GM03348 (cell line): ENCODE measurements at places on chromosomes 12 and 14.
A peak's percentile ranks its signal among the peaks of the same experiment; 100 is the strongest.

DNA sequence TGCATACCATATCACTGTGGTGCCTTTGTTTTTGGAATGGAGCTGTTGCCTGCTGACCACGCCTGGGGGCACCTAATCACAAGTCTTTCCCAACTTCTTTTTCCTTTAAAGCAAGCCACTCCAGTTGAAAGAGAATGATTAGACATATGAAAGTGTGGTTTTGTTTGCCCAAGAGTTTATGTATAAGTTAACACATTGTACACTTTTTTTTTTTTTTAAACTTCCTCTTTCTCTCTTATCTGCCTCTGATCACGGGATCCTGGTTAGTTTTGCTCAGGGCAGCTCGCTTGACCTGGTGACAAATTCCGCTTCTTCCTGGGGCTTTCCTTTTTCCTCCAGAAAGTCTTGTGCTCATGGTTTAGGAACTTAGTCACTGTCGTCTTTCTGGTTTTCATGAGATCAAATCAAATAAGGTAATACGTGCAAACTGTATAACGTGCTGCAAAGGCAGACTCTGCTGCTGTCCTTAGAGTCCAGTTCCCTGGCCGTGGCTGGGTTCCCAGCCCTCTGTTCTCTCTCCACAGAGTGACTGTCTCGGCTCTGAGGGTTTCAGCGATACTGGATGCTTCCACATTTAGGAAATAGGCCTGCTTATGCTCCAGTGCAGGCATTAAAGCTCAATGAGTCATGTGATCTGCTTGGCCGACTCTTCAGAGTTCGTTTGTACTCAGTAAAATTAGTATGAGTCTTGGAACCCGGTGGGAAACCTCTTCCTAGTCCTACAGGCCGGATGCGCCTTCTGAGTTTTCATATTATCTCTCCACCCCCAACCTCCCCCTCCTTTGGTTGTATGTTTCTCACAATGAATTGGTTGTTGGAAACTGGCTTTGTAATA, 15.2 kb downstream of the RASSF3 start:
- peak; percentile 68 for DNase-seq

DNA sequence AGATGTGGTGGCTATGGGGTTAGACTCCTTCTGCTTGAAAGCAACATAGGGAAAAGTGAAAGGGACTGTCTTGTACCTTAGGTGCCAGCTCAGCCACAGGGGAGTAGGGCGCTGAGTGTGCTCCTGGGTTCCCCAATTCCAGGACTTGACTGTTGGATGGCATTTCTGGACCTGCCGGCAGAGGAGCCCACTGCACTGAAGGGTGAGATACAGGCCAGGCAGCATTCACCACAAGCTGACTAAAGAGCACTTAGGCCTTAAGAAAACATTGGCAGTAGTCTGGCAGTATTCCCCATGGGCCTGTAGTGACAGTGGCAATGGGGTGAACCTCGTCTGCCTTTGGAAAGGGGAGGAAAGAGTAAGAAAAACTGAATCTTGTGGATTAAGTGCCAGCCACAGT, 67.1 kb upstream of the TMTC2 start:
- DNase-seq, result no peak

- DNase-seq, result no peak
Measured at GRCh38 chr12:80622271-80622670, 85.2 kb upstream of the MYF6 start.

- peak; percentile 63 for DNase-seq
Measured at GRCh38 chr14:70882776-70883492, 24.3 kb upstream of the PCNX1 start.

DNA sequence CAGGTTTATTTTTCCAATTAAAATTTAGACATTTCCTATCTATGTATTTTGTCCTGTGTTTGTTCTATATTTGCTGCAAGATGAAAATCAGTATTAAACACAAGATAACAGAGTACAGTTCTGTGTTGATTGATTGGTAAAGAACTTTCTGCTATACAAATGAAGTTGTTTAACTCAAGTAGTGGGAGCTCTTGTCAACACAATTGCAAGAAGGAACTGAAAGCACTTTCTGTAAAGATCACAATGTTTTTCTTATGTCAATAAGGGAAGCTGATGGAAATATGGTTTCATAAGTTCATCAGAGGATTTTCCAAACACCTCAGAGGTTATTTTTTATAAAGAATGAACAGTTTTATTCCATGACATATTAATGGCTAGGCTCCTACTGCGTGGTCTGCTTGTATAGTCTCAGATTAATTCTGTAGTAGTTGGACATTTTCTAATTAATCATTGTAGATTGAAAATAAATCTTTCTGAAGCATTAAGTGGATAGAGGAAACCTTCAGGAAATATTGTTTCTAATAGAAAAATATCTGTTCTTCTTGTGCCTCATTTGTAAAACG, 379.5 kb downstream of the LRFN5 start:
- no peak for DNase-seq

DNA sequence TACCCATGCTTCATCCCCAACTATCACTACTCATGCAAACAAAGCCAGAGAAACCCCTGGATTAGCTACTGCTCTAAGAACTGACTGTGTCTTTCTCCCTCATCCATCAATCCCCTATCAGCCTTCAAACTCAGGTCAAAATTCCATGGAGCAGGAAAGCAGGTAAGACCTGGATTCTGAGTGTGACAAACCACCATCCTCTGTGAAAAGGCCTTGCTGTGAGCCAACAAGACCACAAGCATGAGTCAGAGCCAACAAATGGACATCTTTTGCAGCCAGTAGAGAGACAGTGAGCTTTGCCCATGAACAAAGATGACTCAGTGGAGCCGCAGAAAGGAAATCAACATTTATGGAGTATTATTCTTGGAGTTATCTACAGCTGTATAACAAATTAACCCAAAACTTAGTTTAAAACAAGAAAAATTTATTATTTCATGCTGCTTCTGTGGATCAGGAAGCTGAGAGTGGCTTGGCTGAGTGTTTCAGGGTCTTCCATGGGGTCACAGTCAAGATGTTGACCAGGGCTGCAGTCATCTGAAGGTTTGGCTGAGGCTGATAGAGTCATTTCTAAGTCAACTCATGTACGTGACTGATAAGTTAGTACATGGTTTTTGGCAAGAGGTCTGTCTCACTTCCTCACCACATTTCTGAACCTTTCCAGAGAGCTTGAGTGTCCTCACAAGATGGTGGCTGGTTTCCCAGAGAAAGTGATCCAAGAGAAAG, 61.1 kb downstream of the PITPNM2 start:
- DNase-seq, result peak; percentile 92

DNA sequence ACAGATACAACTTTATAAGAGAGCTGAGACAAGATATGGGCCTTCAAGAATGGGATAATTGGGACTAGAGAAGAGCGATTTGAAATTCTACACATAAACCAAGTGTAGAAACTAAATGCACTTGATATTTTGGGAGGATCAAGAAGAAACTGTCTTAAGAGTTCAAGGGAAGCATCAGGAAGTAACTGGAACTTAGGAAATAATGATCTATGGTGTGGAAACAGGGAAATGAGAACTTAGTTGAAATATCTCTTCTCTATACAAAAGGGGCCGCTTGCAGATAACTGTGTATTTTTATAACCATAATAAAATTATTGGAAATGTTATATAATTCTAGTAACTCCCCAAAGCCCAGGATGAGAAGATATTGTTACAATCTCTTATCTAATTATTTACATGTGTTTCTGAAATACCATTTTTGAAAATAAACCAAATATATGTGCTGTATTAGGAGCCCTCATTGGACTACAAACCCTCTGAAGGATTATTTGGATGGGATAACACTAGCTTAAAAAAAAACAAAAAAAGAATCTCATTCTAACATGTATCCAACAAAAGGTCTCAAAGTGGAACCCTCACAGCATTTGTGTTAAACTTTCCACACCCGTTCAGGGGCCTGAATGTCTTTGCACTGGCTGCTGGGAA, 84.7 kb upstream of the FLRT2 start:
- DNase-seq, result no peak

DNA sequence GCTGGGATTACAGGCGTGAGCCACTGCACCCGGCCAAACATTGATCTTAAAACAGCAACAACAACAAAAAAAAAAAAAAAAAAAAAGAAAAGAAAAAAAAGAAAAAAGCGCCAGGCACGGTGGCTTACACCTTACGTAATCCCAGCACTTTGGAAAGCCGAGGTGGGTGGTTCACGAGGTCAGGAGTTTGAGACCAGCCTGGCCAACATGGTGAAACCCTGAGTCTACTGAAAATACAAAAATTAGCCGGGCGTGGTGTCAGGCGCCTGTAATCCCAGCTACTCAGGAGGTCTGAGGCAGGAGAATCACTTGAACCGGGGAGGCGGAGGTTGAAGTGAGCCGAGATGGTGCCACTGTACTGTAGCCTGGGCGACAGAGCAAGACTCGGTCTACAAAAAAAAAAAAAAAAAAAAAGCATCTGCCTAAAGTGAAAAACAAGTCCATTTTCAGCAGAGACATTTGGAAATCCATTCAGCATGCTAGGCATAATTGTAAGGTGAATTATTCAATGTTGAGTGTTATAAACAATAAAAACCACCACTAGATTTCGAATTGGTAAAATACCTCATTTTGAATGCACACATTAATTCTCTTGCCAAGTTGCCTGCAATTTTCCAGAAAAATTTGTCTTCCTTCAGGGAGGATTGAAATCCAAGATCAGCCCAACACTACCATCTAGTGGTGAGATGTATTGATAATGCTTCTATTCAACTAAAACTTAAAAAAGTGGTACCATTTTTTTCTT, 8.0 kb upstream of the CERS5 start:
- DNase-seq, result peak; percentile 52

DNA sequence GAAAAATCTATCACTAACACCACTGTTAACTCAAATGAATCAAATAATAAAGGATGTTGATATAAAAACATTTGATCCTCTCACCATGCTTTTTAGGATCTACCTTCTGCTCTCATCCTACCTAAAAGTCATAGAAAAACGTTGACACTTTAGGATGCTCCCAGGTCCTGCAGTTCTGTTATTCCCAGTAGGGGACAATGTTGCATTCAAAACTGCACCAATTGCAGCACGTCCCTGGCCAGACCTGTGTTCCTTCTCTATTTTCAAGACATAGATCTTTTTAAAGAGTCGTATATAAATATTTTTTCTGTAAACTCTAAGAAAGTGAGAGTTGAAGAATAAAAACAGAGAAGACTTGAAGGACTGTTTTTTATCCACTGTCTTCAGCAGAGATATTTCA, 8.8 kb downstream of the AICDA start:
- no peak for DNase-seq

DNA sequence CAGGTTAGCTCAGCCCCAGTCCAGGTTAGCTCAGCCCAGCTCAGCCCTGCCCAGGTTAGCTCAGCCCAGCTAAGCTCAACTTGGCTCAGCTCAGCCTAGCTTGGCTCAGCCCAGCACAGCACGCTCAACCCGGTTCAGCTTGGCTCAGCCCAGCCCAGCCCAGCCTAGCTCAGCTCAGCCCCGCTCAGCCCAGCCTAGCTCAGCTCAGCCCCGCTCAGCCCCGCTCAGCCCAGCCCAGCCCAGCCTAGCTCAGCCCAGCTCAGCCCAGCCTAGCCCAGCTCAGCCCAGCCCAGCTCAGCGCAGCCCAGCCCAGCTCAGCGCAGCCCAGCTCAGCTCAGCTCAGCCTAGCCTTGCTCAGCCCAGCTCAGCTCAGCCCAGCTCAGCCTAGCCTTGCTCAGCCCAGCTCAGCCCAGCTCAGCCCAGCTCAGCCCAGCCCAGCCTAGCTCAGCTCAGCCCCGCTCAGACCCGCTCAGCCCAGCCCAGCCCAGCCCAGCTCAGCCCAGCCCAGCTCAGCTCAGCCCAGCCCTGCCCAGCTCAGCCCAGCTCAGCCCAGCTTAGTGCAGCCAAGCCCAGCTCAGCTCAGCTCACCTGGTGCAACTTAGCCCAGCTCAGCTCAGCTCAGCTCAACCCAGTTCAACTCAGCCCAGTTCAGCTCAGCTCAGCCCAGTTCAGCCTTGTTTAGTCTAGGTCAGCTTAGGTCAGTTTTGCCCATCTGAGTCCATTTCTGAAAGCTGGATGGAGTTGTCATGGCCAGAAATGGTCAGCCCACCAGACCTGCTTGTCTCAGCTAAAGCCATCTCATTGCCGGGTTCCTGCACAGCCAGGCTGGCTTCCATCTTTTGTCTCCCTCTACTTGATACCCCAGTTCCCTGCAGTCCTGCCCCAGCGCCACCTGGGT, 333.6 kb downstream of the TMEM121 start:
- no peak for DNase-seq

DNA sequence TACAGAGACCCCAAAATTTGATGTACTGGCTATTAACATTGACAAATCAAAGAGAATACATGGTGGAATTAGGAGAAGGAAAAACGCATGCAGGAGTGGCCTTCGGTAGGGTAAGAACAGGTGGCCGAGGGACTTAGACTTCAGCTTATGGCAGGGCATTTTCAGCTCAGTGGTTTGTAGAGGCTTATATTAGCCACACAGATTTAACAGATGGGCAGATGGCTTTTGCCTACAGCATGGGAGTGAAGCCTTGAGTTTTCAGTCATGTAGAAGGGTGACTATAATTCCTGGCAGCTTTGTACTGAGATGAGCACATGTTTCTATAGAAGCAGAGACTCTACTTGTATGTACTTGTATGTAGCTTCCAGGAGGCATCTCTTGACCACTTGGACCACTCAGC, 40.9 kb upstream of the PLEKHA5 start:
- DNase-seq, result no peak

GRCh38 chr12:100437038-100437841, 36.4 kb upstream of the NR1H4 start:
- no peak for DNase-seq

GRCh38 chr12:13454991-13455777, 258.7 kb downstream of the EMP1 start:
- DNase-seq, result no peak

DNA sequence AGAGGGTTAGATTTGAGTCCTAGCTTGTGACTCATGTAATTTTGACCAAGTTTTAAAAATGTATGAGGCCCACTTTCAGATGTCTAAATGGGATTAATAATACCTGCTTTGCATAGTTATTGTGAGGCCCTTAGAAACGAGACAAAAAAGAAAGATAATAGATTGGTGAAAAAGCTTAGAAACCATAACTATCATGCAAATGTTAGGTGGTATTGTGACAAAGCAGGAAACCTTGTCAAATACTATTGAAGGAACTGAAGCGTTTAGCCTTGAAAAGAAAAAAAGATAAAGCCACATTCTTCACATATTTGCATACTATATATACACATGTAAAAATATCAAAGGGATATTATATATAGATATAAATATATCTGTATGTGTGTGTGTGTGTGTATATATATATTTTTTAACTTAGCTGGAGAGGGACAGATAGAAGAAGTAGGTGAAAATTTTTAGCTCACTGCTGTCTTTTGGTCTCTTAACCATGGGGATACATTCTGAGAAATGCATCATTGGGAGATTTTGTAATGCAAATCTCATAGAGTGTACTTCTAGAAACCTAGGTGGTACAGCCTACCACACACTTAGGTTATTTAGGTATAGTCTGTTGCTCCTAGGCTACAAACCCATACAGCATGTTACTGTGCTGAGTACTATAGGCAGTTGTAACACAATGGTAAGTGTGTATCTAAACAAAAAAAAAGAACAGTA, 270.3 kb downstream of the CCDC91 start:
- no peak for DNase-seq

- no peak for DNase-seq
Measured at GRCh38 chr12:47882781-47883546, 21.8 kb downstream of the VDR start.

GRCh38 chr14:77043177-77043983, 14.9 kb upstream of the IRF2BPL start:
- peak; percentile 72 for DNase-seq
